Occipital lobe (tissue), 3 donors: ENCODE measurements at places on chromosomes 2 and 18. TPM values are rescaled to one million over a fixed set of nuclear protein-coding genes. Genes with fewer than 3 reads are reported as not detected.

KCNK3 gene
- 3.6 TPM for total RNA-seq

NEB gene
- total RNA-seq = 3.0 TPM

SERPINB4 gene
- total RNA-seq = not detected

PTCD3 gene
- 114 TPM for total RNA-seq

KATNAL2 gene
- total RNA-seq = 2.0 TPM

LIMS2 gene
- total RNA-seq = 1.2 TPM

SERPINB2 gene
- 0.62 TPM for total RNA-seq

HRH4 gene
- not detected for total RNA-seq

OTX1 gene
- 2.5 TPM for total RNA-seq

BOLL gene
- total RNA-seq = not detected

IL36B gene
- total RNA-seq = not detected

SUCLG1 gene
- 105 TPM for total RNA-seq

SLC4A5 gene
- total RNA-seq = 2.2 TPM

FHL2 gene
- total RNA-seq = 4.4 TPM

DYNAP gene
- total RNA-seq = not detected

DNA sequence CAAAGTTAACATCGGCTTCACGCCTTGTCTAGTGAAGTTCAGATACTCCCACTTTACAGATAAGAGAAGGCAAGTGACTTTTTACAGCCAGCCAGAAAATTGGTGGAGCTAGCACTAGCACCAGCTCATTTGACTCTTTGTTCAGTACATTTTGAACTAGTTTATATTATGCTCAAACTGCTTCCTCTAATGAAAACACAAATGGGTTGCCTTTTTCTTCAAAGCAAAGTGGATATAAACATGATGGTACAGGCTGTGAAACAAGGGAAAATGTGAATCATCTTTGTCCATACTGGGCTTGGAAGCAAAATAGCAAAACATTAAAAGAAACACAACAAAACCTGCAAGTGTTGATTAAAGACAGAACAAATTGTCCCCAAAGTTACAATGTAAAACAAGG, 99.6 kb upstream of the LHCGR start:
- no peak for DNase-seq

- DNase-seq = no peak
These were observed 7.5 kb upstream of the SCLY start for GRCh38 chr2:238053191-238053776.

GRCh38 chr2:126736133-126736874, 80.3 kb downstream of the GYPC start:
- no peak for DNase-seq

DNA sequence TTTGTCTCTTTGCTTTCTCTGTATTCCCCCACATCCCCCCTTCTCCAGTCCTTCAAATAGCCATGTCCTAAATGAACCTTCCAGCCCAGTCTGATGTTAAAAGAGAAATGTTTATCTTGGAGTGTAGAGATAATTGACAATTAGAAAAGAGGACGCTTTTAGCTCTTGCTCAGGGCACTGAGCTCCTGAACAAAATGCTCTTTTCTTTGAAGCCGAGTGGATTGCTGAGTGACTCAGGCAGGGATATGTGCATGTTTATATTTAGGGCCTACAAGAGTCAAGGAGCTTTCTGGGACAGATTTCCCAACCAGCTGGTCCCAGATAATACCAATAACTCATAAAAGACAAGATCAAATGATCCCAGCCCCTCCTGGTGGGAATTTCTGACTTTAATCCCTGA, 88.0 kb upstream of the SETBP1 start:
- no peak for DNase-seq

GRCh38 chr18:55106466-55106865, 147.2 kb upstream of the CCDC68 start:
- no peak for DNase-seq

- DNase-seq = no peak
These were observed 71.7 kb upstream of the SIX3 start for GRCh38 chr2:44869761-44870160.

DNA sequence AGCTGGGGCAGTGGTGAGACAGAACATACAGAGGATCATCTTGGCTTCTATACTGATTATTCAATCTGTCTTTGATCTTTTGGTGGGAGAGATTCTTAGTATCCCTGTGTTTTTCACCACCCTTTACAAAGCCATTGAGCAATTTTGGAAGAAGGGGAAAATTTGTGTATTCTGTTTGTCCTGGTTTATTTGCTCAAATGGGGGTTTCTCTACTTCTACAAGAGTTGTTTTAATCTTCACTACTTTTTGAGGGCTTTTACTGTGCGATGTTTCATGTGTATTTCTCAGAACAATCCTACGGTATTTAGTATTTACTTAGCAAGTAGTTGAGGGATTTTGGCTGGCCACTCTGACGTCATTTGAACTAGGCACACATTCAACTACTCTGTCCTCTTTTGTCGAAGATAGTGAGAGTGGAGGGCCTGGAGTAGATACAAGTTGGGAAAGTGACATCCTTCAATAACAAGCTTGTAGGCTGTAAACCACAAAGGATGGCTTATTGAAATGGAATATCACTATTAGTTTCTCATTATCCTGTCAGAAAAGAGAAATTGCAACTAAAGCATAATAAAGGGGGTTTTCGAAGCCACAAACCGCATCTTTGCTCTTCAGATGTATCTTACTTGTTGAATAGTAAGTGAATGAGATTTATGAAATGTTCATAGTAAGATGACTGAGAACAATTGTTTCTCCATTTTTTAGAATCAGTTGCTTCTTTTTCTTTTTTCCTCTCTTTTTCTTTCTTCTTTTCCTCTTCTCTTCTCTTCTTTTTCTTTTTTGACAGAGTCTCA, 24.8 kb downstream of the FMNL2 start:
- DNase-seq = no peak

- no peak for DNase-seq
These were observed 85.6 kb downstream of the MARCHF4 start for GRCh38 chr2:216286616-216287231.

DNA sequence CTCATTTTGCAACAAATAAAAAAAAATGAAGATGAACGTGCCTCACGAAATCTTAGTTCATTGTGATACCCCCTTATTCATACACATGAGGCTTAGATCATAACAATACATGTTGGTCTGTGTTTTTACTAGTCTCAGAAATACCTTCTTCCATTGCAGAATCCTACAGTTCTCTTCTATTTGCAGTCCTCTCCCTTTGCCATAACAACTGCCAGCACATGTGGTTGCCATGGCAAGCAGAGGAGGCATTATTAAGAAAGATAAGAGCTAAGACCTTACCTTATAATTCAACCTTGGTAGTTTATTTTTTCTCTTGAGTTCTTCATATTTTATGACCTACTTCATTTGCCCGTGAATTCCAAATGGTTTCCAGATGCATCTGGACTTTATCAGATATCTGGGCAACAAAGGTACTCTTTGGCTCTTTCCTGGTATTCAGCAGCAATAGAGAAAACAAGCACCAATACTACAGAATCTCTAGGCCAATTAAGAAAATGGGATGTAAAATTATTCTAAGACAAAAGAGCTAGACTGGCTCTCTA, 524.0 kb downstream of the CMPK2 start:
- DNase-seq = no peak

DNA sequence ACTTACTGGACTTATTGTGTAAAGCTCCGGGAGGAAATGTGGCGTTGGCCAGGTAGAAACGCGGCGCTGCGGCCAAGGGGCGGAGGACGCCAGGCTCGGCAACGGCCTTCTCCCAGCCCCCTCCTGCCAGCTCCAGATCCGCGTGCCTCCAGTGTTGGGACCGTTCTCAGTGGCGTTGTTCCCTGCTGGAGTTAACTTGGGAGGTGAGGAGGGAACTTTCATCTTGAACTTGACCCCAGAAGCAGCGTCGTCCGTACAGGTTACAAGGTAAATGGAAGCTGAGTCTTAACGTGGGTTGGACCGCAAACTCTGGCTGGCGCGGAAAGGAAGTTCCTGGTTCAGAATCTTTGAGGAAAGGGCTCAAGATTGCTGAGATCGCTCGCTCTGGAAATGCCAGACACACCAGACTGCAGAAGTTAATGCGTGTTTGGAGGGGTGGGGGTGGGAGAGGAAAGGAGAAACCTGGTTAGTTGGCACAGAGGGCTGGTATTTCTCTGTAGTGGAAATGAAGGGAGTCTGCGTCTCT, 1.3 kb downstream of the TANC1 start:
- DNase-seq = no peak

DNA sequence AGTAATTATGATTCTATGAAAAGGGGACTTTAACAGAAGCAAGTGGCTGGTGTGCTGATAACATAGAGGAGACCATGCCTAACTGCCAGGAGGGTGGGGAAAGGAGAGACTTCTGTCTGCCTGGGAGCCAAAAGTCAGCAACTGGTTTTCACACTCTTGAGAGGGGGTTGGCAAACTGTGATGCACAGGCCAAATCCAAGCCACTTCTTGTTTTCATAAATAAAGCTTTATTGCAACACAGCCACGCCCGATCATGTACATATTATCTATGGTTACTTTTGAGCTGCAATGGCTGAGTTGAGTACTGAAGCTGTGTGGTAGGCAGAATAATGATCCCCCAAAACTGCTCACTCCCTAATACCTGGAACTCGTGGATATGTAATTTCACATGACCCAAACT, 208.4 kb downstream of the LNPK start:
- no peak for DNase-seq

DNA sequence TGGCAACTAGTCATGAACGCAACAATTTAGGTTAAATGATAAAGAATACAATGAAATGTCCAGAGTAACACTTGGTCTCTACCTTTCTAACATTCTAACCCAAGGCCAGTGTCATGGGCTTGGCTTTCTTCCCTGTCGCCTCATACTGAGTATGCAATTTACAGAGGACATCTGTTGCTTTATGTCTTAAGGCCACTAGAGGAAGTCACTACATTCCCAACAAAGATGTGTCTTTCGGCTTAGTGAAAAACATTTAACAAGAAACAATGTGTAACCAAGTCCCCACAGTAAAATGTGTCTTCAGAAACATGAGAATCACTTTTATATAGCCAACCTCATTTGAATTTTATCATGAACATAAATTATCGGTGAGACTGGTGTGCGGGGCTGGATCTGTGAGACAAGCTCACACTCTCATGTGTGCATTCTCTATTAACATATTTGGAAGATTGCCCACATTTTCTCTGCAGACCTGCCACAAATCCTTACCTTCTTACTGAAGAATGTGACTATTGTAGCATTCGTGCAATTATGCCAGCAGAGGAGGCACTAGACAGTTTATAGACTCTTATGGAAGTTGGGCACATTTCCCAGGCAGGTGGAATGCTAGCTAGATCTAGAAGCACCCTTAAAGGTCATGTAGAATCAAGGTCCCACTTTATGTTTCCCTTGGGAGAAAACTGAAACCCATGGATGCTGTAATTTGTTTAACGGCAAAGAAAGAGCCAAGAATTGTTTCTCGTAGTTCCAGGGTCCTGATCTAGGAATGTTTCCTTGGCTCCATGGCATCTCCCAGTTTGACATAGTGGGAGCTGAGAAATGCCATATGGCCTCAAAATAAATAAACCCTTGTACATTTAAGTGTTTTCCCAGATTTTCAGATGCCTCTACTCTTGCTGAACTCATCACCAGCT, 101.8 kb downstream of the CD226 start:
- no peak for DNase-seq

DNA sequence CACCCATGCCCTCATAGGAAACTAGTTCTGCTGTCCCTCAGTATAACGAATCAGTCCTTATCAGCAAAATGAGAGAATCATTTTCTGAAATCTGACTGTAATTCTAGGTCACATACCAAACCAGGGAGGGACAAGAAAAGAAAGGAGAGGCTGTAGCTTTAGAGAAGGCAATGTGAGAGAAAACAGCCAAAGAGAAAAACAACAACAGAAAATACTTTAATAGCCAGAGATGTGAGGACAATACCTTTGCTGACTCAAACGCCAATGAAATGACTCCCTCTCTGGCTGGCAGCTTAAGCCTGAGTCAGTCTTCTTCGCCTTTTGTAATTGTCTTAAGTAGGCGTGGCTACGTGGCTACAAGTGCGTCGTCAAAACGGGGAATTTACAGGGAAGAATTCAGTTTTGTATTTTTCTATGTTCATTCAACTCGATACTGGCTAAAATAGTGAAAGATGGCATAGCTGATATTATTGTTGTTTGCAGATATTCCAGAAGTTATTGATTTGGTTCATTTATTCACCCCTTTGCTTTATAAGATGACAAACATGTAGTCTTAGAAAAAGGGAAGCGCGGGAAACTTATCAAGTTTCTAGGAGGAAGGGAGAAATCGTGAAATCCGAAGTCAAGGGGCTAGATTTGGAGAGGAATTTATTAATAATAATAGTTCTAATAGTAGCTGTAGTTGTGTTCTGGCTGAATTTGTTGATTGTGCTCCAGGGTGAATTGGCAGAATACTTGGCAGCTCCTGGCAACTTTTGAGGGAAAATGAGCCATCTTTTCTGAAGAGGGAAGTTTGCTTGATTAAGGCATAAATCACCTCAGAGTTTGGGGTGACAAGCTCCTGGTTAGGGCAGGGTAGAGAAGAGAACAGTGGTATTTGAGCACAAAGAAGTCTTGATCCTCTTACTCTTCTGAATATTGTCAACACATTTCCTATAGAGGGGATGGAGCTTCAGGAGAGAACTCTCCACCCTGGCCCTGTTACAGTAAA, at the start of gene IL1A:
TSS of gene IL1A (minus strand) at position 295 of the 991 bp plus-strand sequence. CDS start 723 bp downstream, outside the sequence.
- no peak for DNase-seq

DNA sequence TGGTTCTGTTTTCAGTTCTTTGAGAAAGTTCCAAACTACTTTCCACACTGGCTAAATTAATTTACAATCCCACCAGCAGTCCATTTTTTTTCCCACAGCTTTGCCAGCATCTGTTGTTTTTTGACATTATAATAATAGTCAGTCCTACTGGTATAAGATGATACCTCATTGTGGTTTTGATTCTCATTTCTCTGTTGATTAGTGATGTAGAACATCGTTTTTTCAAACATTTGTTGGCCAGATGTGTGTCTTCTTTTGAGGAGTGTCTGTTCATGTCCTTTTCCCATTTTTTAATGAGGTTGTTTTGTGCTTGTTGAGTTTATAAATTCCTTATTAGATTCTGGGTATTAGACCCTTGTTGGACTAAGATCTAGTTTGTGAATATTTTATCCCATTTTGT, 376.8 kb upstream of the NT5C1B start:
- DNase-seq = no peak

GRCh38 chr2:54716375-54716774, 7.1 kb upstream of the EML6 start:
- no peak for DNase-seq

DNA sequence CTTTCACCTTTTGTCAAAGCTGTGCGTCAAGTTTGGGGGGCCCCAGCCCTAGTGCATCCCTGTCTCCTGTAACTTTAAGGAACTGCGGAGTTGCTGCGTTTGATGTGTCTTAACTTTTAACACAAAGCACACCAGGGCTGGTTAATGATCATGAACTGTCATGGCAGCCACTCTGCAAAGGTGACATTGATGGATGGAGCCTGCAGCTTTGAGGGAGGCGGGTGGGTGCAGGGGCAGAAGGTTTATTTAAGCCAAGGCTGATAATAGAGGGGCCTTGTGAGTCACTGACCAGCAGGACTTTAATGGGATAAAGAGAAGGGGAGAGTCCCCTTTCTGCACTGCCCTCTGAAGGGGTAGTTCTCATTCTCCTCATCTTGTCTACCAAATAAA, 190.2 kb upstream of the GATA6 start:
- DNase-seq = no peak

GRCh38 chr2:177320596-177320995, 56.1 kb upstream of the NFE2L2 start:
- DNase-seq = no peak
